ENCODE measurements at places on chromosomes 13 and 19.

DNA sequence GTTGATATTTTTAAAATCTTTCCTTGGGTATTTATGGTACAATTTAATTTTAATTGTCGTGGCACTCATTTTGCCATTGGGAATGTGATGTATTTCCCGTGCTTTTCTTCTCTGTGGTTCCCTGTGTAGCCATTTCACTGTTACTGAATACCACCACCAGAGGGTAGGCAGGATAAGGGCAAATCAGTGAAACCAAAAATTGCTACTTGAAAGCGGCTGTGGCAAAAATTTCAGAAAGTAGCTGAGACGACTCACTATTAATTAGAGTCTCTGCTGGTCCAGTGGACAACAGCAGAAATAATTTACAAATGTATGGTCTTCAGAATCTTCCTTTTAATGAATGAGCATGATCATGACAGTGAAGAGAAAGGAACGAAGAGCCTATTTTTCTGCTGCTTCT, 34.4 kb upstream of the MIR17HG start:
- DNase-seq = no peak

GRCh38 chr13:28822801-28823200, 2.7 kb downstream of the MTUS2 start:
- no peak for DNase-seq

DNA sequence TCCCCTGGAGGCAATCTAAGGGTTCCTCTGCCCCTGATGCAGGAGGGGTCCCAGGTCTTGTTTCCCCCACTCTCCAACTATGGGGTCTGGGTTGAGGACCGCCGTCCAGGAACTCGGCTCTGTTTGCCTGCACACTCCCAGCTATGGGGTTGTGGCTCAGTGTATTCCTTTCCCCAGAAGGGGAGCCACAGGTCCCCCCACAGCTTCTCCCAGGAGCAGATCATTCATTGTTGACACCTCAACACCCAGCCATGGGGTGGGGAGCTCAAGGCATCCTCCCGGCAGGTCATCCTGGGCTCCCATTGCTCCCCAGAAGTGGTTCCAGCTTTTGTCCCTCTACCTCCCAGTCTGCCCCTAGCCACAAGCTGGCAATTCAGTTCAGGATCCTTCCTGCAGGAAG, 975 bp downstream of the ZNF358 start:
- no peak for DNase-seq

GRCh38 chr13:113437408-113438010, 15.8 kb downstream of the ADPRHL1 start:
- DNase-seq = no peak

GRCh38 chr13:28271056-28271840, 132.9 kb downstream of the PAN3 start:
- DNase-seq = no peak
